ENCODE measurements at places on chromosomes 6 and 20.

- DNase-seq: no peak
Measured at GRCh38 chr6:148967011-148967520, 220.2 kb downstream of the UST start.

DNA sequence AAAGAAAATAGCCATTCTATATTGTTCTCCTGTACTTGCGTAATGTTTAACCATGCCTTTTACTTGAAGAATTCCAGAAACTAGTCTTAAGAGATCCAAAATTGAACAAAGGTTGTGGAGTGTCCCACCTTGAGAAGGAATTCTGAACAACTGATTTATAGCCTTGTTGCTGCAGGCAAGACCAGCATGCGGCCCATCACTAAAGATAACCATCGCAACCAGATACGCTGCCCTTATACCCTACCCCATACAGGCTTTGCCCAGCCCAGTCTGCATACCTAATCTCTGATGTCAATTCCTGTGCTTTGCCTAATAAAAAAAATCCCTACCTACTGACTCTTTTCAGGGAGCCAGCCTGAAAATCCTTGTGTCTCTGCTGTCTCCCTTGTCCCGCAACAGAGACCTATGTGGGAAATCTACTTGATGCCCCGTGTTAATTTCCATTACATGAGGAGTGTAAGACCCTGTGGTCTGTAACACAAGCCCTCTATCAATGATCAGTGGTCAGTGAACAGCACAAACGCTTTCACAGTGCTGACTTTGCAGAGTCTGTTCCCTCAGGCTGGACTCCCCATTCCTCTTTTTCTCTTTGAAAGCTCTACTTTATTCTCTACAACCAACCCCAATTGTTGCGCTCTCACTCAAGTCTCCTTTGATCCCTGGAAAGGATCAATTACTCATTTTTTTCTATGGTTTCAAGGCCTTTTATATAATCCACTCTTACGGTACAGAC is 125.7 kb upstream of the BTBD3 start:
- no peak for DNase-seq

- DNase-seq: no peak
Measured at GRCh38 chr6:56244089-56244488, 3.3 kb downstream of the COL21A1 start.

GRCh38 chr20:50267041-50267865 is 76.6 kb downstream of the CEBPB start:
- no peak for DNase-seq

DNA sequence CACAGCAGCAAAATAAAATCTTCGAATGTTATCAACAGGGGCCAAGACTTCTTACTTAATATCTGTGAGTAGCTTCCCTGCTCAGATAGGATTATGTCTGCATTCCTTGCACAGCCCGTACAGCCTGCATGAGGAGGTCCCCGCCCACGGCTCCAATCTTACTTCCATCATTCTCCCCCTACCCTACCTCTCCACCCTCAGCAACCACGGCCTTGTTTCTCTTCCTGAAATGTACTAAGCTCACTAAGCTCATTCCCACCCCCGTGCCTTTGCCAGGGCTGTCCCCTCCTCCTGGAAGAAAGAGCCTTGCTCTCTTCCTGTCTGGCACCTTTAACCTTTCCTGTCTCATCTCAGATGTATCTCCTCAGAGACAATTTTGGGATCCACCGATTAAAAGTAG is 120.4 kb downstream of the BCAS1 start:
- DNase-seq: no peak

- DNase-seq: no peak
Measured at GRCh38 chr20:46357030-46357514, 48.8 kb upstream of the CDH22 start.

GRCh38 chr20:57671072-57671391 is 38.8 kb downstream of the PMEPA1 start:
- no peak for DNase-seq

- no peak for DNase-seq
Measured at GRCh38 chr20:60249436-60249835, 291.2 kb downstream of the CDH26 start.

DNA sequence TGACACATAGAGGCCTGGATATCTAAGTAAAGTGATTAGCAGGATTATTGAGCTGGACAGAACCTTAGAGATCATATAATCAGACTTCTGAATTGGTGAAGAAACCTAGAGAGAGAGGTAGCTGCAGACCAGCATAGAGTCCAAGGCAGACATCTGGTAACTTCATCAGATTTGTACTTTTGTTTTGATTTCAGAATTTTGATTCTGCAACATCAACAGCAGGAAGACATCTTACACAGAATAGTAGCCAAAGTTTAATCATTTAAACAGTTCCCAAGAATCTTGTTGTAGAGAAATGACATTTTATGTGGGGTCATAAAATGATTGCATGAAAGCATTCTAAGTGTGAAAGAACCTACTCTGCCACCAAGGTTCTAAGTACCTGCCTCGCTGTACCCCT is 39.4 kb downstream of the RPRD1B start:
- DNase-seq: no peak

- DNase-seq: no peak
Measured at GRCh38 chr6:10886691-10887502, at the start of gene SYCP2L. Gene SYCP2L (plus strand): TSS chr6:10887052. CDS start chr6:10887127, 75 bp downstream.
